Thyroid gland (tissue), 4 donors: ENCODE measurements at places on chromosomes 6 and 20.

DNA sequence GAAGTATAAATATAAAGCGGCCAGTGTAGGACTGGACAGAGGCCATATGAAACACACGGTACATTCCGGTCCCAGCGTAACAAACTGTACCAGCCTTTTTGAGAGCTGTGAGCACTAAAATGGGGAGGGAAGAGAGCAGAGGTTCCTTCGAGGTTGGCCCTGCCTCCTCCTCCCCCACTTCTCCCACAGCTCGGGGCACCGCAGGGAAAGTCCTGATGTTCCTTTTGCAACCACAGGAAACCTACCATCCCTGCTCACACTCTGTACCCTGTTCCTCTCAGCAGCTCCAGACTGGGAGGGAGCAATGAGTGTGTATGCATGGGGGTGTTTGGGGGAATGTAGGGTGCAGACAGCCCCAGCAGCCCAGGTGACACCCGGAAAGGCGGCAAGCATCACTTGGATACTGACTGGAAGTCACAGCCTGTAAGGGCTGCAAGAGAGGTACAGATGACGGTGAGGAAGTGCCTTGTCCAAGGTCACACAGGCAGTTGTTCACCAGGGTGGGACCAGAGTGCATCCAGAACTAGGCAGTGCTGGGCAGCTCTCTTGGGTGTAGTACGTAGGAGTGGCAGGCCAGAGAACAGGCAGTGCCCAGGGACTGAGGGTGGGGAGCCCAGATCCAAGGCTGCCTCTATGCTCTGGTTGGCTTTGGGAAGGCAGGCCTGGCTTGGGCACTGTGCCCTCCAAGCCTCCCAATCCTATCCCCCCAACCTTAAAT, 11.0 kb upstream of the ARMC12 start:
- peak; percentile 84 for DNase-seq

GRCh38 chr20:22617160-22617559, 32.8 kb upstream of the FOXA2 start:
- DNase-seq: no peak

- DNase-seq: no peak
Measured at GRCh38 chr20:63005862-63006539, 763 bp downstream of the BHLHE23 start.

DNA sequence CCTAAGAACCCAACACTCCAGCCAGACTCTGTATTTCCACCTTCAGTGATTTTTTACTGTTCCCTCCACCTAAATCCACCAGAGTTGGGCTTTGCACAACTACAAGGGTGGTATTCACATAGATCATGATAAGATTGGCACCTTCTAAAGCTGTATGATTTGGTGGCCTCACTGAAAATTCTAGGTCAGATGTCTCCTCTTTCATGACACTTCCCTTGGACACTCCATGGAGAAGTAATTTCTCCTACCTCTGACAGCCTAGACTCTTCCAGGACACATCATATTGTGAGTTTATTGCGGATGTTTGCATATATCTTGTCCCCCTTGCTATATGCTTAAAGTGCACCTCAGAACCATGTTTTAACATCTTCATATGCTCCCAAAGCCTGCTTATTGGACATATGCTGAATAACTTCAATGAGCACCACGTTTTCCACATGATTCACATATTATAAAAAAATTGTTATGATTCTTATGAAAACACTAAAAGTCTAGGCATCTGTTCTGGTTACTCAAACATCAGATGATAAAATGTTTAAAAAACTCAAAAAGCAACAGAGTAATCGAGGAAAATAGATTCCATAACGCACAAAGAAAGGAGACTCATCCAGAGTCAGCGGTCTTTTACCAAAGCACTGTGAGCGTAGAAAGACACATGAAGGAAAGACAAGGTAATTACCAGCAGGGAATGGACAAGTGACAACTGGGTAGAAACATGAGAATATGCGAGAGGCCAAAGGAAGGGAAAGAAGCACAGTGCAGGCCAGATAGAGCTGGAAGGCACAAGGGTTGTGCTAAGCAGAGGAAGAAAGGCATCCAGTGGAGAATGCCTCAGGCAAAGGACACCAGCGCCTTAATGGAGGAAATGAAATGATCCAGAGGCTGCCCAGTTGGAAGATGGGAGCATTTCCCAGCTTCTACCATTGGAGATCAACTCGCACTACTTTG, 46.5 kb downstream of the KIF16B start:
- no peak for DNase-seq
